ENCODE measurements at places on chromosomes 7 and 10. TPM values are rescaled to one million over a fixed set of nuclear protein-coding genes. Genes with fewer than 3 reads are reported as not detected.

DNA sequence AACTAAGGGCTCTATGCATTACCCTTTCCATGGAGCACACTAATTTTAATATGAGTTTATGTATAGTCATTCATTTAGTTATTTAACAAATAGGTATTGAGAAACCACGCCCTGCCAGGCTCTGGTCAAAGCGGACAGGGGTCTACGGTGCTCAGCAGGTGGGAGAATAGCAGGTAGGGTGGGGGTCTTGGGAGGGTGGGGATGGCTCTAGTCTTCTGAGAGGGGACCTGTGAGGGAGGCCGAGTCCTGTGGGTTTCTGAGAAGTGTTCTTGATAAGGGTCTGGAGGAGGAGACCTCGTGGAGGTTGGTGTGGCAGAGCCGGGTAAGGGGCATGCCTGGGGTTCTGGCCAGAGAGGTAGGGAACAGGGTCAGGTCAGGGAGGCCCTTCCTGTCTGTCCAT lies 1.1 kb downstream of the WDFY4 start:
- no peak overlapping the region for H3K27ac ChIP-seq
- H3K27me3 ChIP-seq: peaks cover 10% of the 10 kb centered on the region
- no peaks in the 10 kb centered on the region for H3K4me1 ChIP-seq
- H3K4me3 ChIP-seq: no peak overlapping the region
- DNase-seq: no peak

DNA sequence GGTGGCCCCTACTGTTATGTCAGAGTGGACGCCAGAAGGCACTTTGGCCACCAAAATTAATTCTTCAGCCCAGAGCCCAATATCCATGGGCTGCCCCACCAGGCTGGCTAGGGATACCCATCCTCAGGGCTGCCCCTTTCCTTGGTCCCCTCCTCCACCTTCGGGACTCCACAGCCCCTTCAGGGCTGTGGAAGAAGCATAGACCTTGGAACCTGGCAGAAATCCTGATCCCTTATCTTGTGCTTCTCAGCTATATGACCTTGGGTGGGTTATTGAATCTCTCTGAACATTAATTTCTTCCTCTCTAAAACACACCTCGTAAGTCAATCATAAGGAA lies 499 bp upstream of the TMUB1 start:
- DNase-seq: no peak
- H3K27me3 ChIP-seq: peaks cover 18% of the 10 kb centered on the region
- H3K4me1 ChIP-seq: peaks cover 40% of the 10 kb centered on the region
- peaks cover 15% of the 10 kb centered on the region for H3K36me3 ChIP-seq
- peak overlapping the region; percentile 99 for H3K4me3 ChIP-seq

DNA sequence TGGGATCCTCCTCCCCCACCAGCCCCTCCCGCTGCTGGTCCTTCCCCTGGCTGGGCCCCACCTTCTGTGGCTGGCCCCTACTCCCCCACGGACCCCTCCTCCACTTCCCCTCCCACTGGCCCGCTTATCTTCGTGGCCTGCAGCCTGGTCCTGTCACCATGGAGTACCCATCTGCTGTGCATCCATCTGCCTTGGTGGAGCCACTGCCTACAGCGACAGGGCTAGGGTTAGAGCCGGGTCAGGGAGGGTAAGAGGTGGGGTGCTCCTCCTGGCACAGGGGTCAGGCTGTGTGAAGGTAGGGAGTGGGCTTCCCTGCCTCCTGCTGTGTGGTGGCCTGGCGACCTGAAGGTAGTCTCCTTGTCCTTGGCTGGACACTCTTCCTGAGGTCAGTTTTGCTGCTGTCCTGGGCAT lies 5.2 kb downstream of the ADCY1 start:
- no peak for DNase-seq
- H3K27me3 ChIP-seq: peaks cover 19% of the 10 kb centered on the region
- no peak overlapping the region for H3K4me3 ChIP-seq
- no peaks in the 10 kb centered on the region for H3K36me3 ChIP-seq
- no peak overlapping the region for H3K27ac ChIP-seq

DNA sequence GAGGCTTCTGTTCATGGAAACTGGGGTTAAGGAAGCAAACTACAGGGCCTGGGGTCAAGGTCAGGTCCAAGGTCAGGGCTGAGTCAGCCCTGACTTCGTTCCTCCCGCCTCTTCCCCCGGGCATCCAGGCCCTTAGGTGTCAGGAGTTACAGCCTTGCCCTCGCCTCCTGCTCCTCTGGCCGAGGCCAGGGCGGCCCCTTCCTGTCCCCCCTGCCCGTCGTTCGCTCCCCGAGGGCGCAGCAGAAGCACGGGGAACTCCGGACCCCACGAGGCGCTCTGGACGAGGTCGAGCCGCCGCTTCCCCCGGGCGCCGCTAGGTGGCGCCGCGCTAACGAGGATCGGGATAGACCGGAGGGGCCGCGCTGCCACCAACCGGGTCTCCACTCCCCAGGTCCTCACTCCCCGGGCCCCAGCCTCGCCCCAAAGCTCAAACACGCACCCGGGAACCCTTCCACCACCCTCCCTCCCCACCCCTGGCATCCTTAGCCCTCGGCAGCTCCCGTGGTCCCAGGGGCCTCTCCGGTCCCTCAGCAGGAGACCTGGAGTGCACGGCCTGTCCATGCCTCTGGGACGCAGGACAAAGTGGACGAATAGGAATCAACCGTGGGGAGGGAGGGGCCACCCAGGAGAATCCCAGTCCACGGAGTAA lies 59.2 kb upstream of the MYL10 start:
- H3K36me3 ChIP-seq: no peaks in the 10 kb centered on the region
- H3K4me1 ChIP-seq: no peaks in the 10 kb centered on the region
- H3K4me3 ChIP-seq: no peak overlapping the region
- no peaks in the 10 kb centered on the region for H3K27me3 ChIP-seq
- peak; percentile 87 for DNase-seq

DNA sequence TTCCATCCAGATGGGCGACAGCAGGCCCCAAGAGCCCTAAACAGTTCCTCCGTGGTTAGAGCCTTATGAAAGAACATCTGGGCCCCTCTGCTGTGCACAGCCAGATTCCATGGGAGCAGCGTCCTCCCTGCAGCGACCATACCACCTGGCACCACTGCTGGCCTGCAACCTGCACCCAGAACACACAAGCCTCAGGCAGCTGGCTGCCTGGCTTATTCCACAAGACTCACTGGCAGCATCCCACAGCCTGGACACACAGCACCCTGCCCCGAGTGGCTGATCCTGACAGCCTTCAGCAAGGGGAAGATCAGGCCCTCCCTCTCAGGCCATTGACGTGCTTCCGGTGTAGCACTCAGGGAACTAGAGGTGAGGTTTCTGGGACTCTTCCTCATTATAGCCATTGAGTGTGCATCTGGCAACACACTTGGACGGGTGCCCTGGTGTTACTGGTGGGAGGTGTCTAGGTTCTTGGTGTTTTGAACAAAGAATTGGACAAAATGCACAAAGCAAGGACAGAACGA lies 33.7 kb upstream of the ERCC6 start:
- no peak for DNase-seq
- no peak overlapping the region for H3K4me3 ChIP-seq
- peaks cover 22% of the 10 kb centered on the region for H3K27me3 ChIP-seq
- no peaks in the 10 kb centered on the region for H3K36me3 ChIP-seq

- no peaks in the 10 kb centered on the region for H3K27me3 ChIP-seq
- H3K4me3 ChIP-seq: no peak overlapping the region
- no peaks in the 10 kb centered on the region for H3K36me3 ChIP-seq
- H3K27ac ChIP-seq: peak overlapping the region; percentile 1
- peaks cover 63% of the 10 kb centered on the region for H3K4me1 ChIP-seq
These were observed 7.8 kb upstream of the ZYX start for GRCh38 chr7:143373255-143373794.

DNA sequence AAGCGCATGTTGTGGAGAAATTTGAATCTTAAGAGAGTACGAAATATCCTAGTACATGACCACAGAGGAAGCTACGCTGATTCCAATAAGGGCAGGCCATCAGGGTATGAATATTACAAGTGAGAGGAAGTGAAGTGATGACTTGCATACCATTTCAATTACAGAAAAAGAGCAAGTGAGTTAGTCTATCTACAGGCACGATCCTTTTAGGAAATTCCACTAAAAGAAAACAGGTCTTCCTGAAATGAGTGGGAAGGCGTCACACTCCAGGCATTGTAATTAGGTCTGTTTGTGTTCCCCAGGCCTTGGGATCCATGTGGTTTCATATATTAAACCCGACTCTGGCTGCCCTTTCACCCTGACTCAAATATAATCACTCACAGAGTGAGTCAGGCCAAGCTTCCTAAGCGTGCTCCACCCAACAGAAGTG lies 152.5 kb downstream of the SEMA3A start:
- no peak overlapping the region for H3K4me3 ChIP-seq
- no peaks in the 10 kb centered on the region for H3K27me3 ChIP-seq
- no peak overlapping the region for H3K27ac ChIP-seq
- no peaks in the 10 kb centered on the region for H3K36me3 ChIP-seq
- H3K4me1 ChIP-seq: no peaks in the 10 kb centered on the region

DNA sequence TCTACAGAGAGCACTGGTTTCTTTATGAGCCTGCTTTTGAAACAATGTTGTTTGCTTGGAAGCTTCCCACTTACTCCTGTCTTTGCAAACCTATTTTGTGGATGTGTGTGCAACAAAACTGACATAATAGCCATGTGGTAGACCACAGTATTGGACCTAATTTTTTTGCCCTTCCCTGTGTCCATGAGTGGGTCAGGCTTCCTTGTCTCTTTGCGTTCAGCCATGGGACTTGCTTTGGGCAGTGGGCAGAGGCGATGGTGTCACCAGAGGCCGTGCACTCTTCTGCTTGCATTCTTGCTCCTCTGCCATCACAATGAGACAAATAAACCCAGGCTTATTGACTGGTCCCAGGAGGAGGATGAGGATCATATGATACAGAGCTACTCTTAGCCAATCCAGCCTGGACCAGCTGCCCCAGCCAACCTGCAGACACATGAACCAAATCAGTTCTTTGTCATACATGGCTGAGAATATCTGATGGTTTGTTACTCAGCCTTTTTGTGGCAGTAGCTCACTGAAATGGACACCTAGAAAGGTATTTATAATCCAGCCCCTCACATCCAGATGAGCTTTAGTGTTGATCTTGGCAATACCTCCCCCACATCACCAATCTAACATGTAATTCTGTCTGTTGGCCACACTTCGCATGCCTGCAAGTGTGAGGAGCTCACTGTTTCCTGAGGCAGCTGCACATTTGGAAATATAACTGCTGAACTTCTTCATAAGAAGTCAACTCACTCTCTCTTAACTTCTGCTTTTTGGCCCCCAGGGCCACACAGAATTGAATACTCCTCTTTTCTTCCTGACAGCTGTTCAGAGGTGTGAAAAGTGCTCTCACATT lies 427.8 kb upstream of the ZMIZ1 start:
- no peak overlapping the region for H3K27ac ChIP-seq
- no peak for DNase-seq
- peaks cover 1% of the 10 kb centered on the region for H3K27me3 ChIP-seq

GRCh38 chr7:111229916-111230315 lies 139.0 kb downstream of the LRRN3 start:
- no peaks in the 10 kb centered on the region for H3K27me3 ChIP-seq
- H3K36me3 ChIP-seq: peaks cover 2% of the 10 kb centered on the region
- no peak overlapping the region for H3K27ac ChIP-seq
- H3K4me1 ChIP-seq: peaks cover 13% of the 10 kb centered on the region
- no peak overlapping the region for H3K4me3 ChIP-seq

- peaks cover 3% of the 10 kb centered on the region for H3K4me1 ChIP-seq
- no peaks in the 10 kb centered on the region for H3K27me3 ChIP-seq
- no peaks in the 10 kb centered on the region for H3K36me3 ChIP-seq
- H3K27ac ChIP-seq: no peak overlapping the region
- no peak for DNase-seq
These were observed 58.0 kb upstream of the PRKAR2B start for GRCh38 chr7:106986450-106986977.

GRCh38 chr10:92407305-92408016 lies 116.5 kb downstream of the MARCHF5 start:
- H3K4me3 ChIP-seq: no peak overlapping the region
- no peak for DNase-seq
- H3K27ac ChIP-seq: no peak overlapping the region
- no peaks in the 10 kb centered on the region for H3K36me3 ChIP-seq

DNA sequence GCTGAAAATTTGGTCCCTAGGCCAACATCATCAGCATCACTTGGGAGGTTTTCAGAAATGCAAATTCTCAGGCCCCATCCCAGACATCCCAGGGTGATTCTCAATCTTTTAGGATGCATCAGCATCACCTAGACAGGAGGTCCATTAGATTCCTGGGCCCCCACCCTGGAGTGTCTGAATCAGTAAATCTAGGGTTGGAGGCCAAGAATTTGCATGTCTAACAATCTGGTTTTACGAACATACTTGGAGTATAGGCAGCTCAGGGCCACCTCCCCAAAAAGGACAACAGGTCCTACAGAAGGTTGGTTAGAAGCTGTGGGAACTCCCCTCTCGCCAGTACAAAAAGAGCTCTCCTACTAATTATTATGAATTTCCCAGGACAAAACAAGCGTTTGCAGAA lies 15.5 kb downstream of the ZC3HAV1 start:
- no peaks in the 10 kb centered on the region for H3K27me3 ChIP-seq
- H3K4me1 ChIP-seq: peaks cover 81% of the 10 kb centered on the region
- H3K4me3 ChIP-seq: peak overlapping the region; percentile 76

GRCh38 chr7:112550468-112551060 lies 69.8 kb downstream of the LSMEM1 start:
- peak; percentile 37 for DNase-seq
- no peak overlapping the region for H3K4me3 ChIP-seq
- H3K27ac ChIP-seq: no peak overlapping the region
- H3K4me1 ChIP-seq: no peaks in the 10 kb centered on the region
- peaks cover 2% of the 10 kb centered on the region for H3K27me3 ChIP-seq
- no peaks in the 10 kb centered on the region for H3K36me3 ChIP-seq

DNA sequence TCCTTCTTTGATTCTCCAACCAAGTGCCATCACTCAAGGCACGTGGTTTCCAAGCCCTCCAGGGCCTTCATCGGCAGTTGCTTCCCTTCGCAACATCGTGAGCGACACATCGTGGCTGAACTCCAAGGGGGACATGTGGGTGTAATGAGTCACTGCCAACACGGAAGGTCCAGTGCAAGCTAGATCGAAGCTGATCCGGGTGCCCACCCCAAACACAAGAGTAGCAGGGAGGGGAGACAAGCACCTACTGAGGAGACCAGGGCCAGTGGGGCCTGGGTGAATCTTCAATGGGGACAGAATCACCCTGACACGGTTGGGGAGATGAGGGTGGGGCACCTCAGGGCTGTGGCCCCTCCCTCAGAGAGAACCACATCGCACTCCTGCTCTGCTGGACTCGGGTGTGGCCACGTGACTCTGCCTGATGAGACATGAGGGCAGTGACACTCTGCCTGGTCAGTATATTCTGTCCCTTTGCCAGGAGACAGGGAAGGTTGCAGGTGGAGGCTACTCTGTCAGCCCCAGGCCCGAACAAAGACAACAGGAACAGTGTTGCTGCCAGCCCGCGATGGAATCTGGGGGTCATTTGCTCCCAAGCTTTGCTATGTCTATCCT lies 36.8 kb upstream of the HSPA12A start:
- no peak overlapping the region for H3K27ac ChIP-seq
- H3K4me1 ChIP-seq: no peaks in the 10 kb centered on the region
- DNase-seq: no peak
- H3K4me3 ChIP-seq: no peak overlapping the region

- H3K4me1 ChIP-seq: no peaks in the 10 kb centered on the region
- no peaks in the 10 kb centered on the region for H3K36me3 ChIP-seq
These were observed 179.7 kb downstream of the HGF start for GRCh38 chr7:81590131-81590530.

HGF gene
- total RNA-seq: not detected

PRKAG2 gene
- total RNA-seq: 17.0 TPM

DPCD gene
- total RNA-seq: 19.0 TPM

FXYD4 gene
- total RNA-seq: not detected

CACNB2 gene
- not detected for total RNA-seq

EBLN1 gene
- not detected for total RNA-seq

SPDYE16 gene
- total RNA-seq: 0.20 TPM

YAE1 gene
- total RNA-seq: 10.9 TPM

CALHM3 gene
- total RNA-seq: not detected

KLF14 gene
- not detected for total RNA-seq

LIPF gene
- not detected for total RNA-seq

CCDC146 gene
- 2.1 TPM for total RNA-seq

CALCR gene
- not detected for total RNA-seq

SVOPL gene
- not detected for total RNA-seq

GPR158 gene
- not detected for total RNA-seq

All from activated CD8-positive, alpha-beta T cell treated with anti-CD3 and anti-CD28 coated beads for 36 hours (primary cell).